ENCODE measurements at places on chromosomes 2 and 18.
A peak's percentile ranks its signal among the peaks of the same experiment; 100 is the strongest.

DNA sequence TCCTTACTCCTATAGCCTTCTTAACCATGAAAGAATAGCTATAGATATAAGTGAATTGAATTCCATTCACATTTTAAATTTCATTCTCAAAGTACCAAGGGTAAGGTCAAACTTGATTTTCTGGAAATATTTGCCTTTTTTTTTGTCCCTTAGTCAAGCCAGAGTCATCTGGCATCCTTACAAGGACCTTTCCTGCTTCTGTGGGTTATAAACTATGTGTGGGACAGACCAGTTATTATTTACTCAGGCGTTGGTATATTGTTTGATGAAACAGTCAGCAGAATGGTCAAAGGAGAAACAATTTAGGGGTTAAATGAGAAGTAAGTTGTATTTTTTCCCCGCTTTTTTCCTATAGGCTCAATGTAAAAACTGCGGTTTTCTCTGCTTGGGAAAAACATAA lies 1103.2 kb upstream of the ZEB2 start:
- no peak for DNase-seq

- DNase-seq: no peak
Measured at GRCh38 chr2:11234309-11234708, 79.0 kb downstream of the SLC66A3 start.

GRCh38 chr18:10462597-10462996 lies 8.2 kb downstream of the APCDD1 start:
- DNase-seq: no peak

DNA sequence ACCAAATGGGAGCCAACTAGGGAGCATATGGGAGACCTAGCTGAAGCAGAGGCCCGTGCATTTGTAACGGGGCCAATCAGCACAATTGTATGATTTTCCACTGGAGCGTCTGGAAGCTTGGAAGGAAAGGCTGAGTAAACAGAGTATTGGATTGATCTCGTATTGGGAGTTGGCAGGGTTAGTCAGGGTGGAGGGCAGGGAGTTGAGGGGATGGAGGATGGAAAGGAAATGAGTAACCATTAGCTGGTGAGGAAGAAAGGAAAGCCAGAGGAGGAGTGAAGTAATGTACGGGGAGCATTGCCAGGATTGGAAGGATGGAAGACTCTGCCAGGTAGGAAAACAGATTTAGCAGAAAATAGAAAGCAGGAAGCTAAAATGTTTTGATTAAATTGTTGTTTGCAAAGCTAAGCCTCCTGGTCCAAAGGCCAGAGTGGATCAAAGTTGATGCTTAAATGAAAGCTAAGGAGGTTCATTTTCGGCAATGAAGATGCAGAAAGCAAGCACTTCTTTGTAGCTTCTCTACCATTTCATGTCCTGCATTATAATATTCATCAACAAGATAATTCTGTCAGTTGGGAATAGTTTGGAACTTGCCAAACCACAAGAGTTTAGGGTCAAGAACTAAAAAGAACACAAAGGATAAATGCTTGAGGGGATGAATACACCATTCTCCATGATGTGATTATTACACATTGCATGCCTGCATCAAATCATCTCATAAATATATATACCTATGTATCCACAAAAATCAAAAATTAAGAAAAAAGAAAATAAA lies 75.6 kb upstream of the TTN start:
- no peak for DNase-seq

- no peak for DNase-seq
Measured at GRCh38 chr18:47969816-47970215, 39.4 kb upstream of the SMAD2 start.

DNA sequence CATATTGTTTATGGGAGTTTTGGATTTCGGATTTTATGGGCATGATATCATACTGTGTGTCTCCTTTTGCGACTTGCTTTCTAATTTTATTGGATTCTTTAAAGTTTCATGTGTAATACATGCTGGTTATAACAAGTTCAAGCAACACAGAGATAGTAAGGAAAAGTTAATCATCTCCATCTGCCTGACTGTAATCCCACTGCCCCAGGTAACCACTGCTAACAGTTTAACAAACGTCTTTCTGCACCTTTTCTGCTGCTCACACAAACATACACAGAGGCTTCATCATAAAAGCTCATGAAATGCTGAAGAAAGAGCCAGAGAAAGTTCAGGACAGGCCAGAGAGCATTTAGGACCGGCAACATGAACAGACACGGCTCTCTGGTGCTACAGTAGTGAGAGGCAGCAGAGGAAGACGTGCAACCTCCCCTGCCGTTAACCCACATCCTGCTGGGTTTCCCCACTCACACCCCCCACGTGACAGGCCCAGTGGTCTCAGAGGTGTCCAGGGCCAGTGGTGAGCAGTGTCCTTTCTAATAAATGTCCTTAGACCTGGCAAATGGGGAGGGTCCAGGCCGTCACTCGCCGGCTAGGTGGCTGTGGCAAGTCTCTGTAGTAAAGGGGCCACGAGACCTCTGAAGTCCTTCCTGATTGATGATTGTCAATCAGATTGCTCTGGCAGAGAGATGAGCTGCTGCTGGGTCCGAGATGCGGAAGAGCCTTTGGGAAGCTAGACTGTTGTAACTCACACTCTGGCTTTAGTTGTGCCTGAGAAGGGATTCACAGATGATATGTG lies 43.0 kb upstream of the SLC1A4 start:
- peak; percentile 77 for DNase-seq

- DNase-seq: no peak
Measured at GRCh38 chr18:37672932-37673595, 107.5 kb upstream of the CELF4 start.
